ENCODE measurements at places on chromosomes 7 and 10.
A peak's percentile ranks its signal among the peaks of the same experiment; 100 is the strongest.

DNA sequence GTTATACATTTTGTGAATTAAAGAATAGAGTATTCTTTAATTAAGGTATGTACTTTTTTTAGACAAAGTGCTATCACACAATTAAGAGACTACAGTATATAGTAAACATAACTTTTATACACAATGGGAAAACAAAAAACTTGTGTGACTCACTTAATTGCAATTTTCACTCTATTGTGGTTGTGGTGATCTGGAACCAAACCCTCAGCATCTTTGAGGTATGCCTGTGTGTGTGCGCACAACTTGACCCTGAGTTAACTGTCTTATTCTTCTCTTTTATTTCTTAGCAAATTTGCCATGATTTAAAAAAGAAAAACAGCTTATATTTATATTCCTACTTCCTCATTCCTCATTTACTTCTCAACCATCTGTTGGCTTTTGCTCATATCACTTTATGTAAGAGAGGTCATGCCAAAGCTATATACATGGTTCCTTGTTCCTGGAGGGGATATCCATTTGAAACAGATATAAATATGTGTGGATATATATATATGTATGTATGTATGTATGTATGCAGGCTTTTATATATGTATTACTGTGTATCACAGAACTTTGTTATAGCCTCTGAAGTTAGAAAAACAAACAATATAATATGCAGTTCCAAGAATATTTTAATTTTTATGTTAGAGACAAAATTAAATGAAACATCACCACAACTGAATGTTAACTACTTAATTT is 259.5 kb upstream of the HGF start:
- no peak for DNase-seq

DNA sequence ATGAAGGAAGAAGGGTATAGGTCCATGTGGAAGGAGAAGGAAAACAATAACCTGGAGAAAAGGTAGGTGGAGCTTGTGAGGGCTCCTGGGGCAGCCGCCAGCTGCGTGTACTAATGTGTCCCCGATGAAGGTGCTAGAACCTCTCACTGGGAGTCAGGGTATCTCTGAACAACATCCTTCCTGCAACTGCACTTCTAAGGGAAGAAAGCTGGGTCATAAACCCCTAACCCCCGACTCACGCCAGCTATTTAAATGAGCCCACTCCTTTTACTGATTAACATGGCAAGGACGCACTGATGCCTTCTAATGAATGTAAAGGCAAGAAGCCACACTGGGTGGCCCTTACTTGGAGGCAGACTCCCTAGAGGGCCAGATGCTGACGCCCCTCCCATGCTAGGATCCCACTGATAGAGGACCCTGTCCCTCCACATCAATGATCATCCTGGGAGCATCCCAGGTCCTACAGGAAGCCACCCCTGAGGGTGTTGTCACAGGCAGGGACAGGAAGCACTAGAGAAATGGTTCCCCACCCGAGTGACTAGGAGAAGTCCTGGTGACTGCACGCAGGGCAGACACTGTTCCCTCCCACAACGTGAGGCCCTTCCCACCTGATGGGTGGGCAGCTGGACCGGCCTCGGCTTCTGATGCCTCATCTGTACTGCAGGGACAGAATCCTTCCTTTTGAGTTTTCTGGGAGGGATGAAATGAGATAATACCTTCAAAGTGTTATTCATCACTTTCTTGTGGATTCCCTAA is 20.4 kb downstream of the JCAD start:
- DNase-seq, result no peak

DNA sequence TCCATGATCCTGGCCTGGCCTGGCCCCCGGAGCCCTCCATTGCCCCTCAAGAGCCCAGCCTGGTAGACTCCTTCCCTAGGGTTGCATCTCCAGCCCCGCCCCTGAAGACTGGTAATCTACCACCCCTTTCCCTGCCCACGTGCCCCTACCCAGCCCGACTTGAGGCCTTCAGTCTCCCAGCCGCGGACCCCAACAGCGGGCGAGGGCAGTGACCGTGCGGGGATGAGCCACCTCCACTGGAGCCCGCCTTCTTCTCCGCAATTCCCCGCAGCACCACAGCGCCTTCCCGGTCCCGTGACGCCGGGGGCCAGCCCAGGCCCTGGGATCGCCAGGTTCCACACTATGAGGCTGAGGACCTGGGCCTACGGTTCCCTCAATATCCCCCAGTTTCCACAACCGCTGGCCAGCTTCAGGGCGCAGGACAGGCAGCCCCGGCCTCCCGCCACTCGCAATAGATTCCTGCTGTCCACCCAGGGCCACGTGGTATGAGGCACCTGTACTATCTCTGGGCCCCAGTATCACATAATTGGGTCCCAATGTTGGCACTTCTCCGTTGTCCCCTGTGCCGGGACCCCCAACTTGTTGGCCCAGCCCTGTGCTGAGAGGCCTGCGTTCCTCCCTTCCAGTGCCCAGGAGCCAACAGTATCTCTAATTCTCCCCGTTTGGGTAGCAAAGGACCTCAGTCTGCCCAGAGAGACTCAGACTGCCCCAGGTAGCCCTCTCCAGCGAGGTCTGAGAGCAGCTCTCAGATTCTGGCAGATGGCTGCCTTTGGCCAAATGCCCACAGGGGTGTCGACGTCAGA is 1.1 kb upstream of the GPRIN2 start:
- peak; percentile 0 for DNase-seq

GRCh38 chr7:98137826-98138151 is 31.1 kb downstream of the LMTK2 start:
- DNase-seq, result peak; percentile 58

DNA sequence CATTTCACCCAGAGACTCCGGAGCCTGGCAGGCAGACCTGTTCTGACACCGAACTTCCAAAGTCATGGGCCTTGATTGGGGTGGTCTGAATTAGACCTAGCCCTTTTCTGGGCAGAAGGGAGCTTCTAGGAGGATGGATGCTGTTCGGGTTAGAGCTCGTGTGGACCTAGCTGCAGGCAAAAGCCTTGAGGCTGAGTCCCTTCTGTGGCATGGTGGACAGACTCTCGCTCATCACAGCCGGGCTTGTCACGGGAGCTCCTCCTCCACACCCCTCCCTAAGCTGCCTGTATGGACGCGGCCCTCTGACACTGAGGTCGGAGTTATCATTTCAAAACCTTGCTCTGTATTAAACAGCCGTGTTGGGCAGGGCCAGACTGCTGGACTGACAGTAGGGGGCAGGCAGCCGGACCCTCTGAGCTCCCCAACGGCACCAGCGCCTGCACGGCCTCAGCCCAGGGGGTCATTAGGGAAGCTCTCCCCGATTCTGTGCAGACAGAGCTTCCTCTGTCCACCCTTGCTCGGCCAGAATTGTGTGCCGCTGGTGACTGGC is 2.2 kb downstream of the IRF5 start:
- DNase-seq, result peak; percentile 37

- no peak for DNase-seq
Observed at GRCh38 chr10:18681366-18681765, 22.1 kb downstream of the ARL5B start.

- DNase-seq, result peak; percentile 50
Observed at GRCh38 chr10:5442065-5442989, 30.0 kb downstream of the NET1 start.

GRCh38 chr10:53990799-53991238 is 810.2 kb downstream of the PCDH15 start:
- no peak for DNase-seq

All from memory B cell (primary cell).